ENCODE measurements at places on chromosomes 2 and 18. TPM values are rescaled to one million over a fixed set of nuclear protein-coding genes. Genes with fewer than 3 reads are reported as not detected.

Gene ESPNL
- 6.9 TPM for total RNA-seq

Gene APLF
- total RNA-seq: 1.2 TPM

Gene CDH19
- not detected for total RNA-seq

Gene AUP1
- 151 TPM for total RNA-seq

Gene CSRNP3
- total RNA-seq: not detected

Gene POTEI
- not detected for total RNA-seq

Gene ASB3
- total RNA-seq: 15.7 TPM

Gene CYP26B1
- not detected for total RNA-seq

Gene CNGA3
- not detected for total RNA-seq

Gene ZNF396
- 0.79 TPM for total RNA-seq

Gene SPP2
- total RNA-seq: not detected

Gene ODC1
- 113 TPM for total RNA-seq

Gene ANKRD30B
- total RNA-seq: not detected

Gene AOX1
- 19.5 TPM for total RNA-seq

Gene CFAP65
- total RNA-seq: not detected

Gene RMC1
- total RNA-seq: 27.9 TPM

Gene SAG
- total RNA-seq: not detected

Gene CFAP221
- total RNA-seq: not detected

Gene DDX1
- 140 TPM for total RNA-seq

Gene AP1S3
- 6.4 TPM for total RNA-seq

Gene RUFY4
- not detected for total RNA-seq

Gene SCYGR1
- not detected for total RNA-seq

Gene CXCR1
- total RNA-seq: not detected

Gene ATP6V1C2
- not detected for total RNA-seq

Gene PRKAG3
- total RNA-seq: not detected

Gene NOL4
- total RNA-seq: not detected

Gene HAUS1
- total RNA-seq: 86.3 TPM

Gene TMEM37
- total RNA-seq: not detected

Gene NRP2
- 13.2 TPM for total RNA-seq

Gene CDH20
- not detected for total RNA-seq

Gene B4GALT6
- 0.09 TPM for total RNA-seq

Gene KCNG2
- total RNA-seq: not detected

Gene IRS1
- total RNA-seq: 11.3 TPM

Gene CAPN10
- total RNA-seq: 17.7 TPM

Gene RAB12
- total RNA-seq: 93.1 TPM

Gene TMEM198
- total RNA-seq: 0.03 TPM

Gene AKAIN1
- not detected for total RNA-seq

Gene CPS1
- 16.0 TPM for total RNA-seq

Gene RPRM
- total RNA-seq: not detected

Gene SLC4A5
- not detected for total RNA-seq

Gene FOXI3
- not detected for total RNA-seq

Gene EVX2
- not detected for total RNA-seq

Gene C1QL2
- total RNA-seq: not detected

Gene DYNAP
- not detected for total RNA-seq

Gene INHA
- total RNA-seq: not detected

Gene LAMA3
- total RNA-seq: 0.25 TPM

Gene RASGRP3
- 11.6 TPM for total RNA-seq

Gene LBX2
- total RNA-seq: 1.6 TPM

Gene PSMA8
- total RNA-seq: not detected

Gene SP140
- 2.2 TPM for total RNA-seq

Gene HMSD
- total RNA-seq: 0.53 TPM

Gene ZSWIM2
- total RNA-seq: not detected

Gene MYO5B
- total RNA-seq: 0.97 TPM

Gene EML6
- total RNA-seq: not detected

Gene CYP27A1
- total RNA-seq: 4.1 TPM

Gene DSG4
- total RNA-seq: not detected

Gene SLC5A7
- not detected for total RNA-seq

Gene HNMT
- 65.8 TPM for total RNA-seq

Gene ASB18
- 1.1 TPM for total RNA-seq

Data from SJSA1 (cell line).